Activated CD8-positive, alpha-beta T cell treated with anti-CD3 and anti-CD28 coated beads for 36 hours (primary cell): ENCODE measurements at places on chromosomes 12 and 14.

- H3K27me3 ChIP-seq, result no peaks in the 10 kb centered on the region
- no peak for DNase-seq
- H3K4me3 ChIP-seq, result no peak overlapping the region
- H3K4me1 ChIP-seq, result no peaks in the 10 kb centered on the region
- H3K27ac ChIP-seq, result no peak overlapping the region
Observed at GRCh38 chr14:75969891-75970290, 11.9 kb downstream of the TGFB3 start.

DNA sequence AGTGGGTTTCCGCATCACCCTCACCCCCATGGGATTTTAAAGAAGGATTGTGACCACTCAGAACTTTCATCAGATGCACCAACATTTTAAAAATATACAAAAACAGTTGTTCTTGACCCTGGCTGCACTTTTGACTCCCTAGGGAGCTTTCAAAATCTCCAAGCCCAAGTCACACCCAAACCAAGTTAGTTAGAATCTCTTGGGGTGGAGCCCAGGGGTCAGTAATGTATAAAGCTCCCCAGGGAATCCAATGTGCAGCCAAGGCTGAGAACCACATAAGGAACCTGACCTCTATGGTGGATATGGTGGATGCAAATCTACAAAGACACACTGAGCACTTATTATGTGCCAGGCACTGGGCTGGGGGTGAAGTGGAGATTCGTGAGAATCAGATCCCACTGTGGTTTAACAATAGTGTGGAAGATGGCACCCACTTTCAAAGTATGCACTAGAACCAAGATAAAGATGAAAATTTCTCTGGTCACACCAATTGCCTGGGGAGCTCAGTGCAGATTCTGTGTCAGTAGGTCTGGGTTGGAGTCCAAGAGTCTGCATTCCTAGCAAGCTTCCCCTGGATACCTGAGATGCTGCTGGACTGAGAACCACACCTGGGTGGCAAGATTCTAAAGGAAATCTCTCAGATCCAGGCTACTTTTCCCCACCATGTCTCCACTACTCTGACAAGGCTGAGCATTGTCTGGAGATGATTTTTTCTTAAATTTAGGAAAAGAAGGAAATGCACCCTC lies 18.9 kb upstream of the CMKLR1 start:
- no peak overlapping the region for H3K4me3 ChIP-seq
- no peaks in the 10 kb centered on the region for H3K36me3 ChIP-seq
- no peak overlapping the region for H3K27ac ChIP-seq
- H3K4me1 ChIP-seq, result peaks cover 2% of the 10 kb centered on the region
- H3K27me3 ChIP-seq, result peaks cover 2% of the 10 kb centered on the region

DNA sequence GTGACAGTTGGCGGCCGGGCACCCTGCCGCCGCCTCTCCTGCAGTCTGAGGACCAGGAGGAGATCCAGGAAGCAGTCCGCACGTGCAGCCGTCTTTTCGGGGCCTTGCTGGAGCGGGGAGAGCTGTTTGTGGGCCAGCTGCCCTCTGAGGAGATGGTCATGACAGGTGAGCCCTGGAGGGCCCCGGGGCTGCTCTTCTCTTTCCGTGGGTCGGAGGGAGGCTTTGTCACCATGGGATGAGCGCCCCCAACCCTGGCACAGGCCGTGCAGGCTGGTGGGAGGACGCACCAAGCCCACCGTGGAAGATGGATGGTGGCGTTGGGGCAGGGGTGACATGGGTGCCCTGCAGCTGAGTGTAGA lies 532 bp downstream of the NOC4L start:
- peaks cover 25% of the 10 kb centered on the region for H3K4me1 ChIP-seq
- H3K27ac ChIP-seq, result peak overlapping the region; percentile 88
- no peak for DNase-seq
- peak overlapping the region; percentile 90 for H3K4me3 ChIP-seq
- peaks cover 14% of the 10 kb centered on the region for H3K36me3 ChIP-seq
- H3K27me3 ChIP-seq, result no peaks in the 10 kb centered on the region

DNA sequence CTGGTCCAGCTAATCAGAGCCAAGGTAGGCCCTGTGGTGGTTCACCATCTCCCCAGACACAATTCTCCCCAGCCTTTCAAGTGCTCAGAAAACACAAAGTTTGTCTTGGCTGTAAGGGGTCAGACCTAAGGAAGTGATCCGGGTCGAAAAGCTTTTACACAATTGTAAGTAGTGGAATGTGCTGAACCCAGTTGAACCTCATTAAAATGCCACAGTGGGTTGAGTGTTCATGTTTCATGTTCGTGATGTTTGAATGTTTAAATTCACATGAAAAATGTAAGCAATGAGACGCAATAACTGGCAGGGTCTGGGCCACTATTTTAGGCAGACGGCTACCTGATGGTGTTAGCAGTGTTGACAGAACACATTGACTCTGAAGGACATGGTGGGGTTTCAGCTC lies 60.9 kb upstream of the JDP2 start:
- H3K27ac ChIP-seq, result no peak overlapping the region
- peaks cover 5% of the 10 kb centered on the region for H3K4me1 ChIP-seq
- no peaks in the 10 kb centered on the region for H3K36me3 ChIP-seq
- DNase-seq, result no peak
- H3K27me3 ChIP-seq, result peaks cover 4% of the 10 kb centered on the region
- no peak overlapping the region for H3K4me3 ChIP-seq

DNA sequence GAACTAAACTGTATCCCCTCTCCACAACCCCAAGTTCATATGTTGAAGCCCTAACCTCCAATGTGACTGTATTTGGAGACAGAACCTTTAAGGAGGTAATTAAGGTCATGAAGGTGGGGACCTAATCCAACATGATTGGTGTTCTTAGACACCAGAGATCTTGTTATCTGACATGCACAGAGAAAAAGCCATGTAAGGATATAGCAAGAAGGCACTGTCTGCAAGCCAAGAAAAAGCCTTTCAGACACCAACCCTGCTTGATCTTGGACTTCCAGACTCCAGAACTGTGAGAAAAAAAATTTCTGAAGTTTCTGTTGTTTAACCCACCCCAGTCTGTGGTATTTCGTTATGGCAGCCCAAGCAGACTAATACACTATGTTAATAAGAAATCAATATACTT lies 62.2 kb upstream of the CFL2 start:
- no peak overlapping the region for H3K27ac ChIP-seq
- H3K4me3 ChIP-seq, result no peak overlapping the region
- no peak for DNase-seq
- peaks cover 52% of the 10 kb centered on the region for H3K36me3 ChIP-seq
- H3K27me3 ChIP-seq, result no peaks in the 10 kb centered on the region

DNA sequence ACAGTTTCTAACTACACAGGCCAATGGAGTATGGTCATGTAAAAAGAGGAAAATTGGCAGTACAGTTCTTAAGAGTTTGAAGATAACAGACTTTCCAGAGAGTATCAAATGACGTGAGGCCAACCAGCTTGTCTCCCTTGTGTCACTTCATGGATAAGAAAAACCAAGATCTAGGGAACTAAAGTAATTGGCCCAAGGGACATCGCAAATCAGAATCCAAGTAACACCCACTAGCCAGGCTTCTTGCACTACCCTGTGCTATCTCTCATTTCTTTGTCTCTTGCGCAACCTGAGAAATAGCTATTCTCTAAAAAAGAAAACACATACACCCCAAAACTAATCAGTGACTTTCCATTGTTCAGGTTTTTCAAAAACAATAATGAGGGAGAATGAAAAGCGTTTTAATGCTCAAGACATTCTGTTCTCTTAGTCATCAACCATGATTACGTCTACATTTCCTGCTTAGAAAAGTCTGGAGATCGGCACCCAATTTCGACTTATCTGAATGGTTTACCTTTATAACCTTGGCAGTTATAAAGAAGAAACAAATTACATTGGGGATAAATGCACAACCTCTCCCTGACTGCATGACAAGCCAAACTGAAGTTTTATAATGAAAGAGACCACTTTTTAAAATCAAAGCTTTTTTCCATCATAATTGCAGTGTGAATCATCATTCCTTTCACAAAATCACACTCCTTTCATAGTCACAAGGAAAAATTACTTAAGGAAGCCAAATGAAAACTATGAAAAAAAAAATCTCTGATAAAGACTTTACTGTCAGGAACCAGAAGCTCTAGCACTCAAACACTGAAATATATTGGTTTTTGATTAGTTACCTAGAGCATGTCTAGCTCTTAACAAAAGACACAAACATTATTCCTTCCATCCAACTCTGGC lies 42.1 kb downstream of the TMTC1 start:
- no peaks in the 10 kb centered on the region for H3K36me3 ChIP-seq
- no peaks in the 10 kb centered on the region for H3K4me1 ChIP-seq
- H3K4me3 ChIP-seq, result no peak overlapping the region
- DNase-seq, result no peak
- no peaks in the 10 kb centered on the region for H3K27me3 ChIP-seq

GRCh38 chr12:65742018-65743010 lies 82.0 kb upstream of the HMGA2 start:
- H3K36me3 ChIP-seq, result no peaks in the 10 kb centered on the region
- peak; percentile 27 for DNase-seq
- H3K27ac ChIP-seq, result no peak overlapping the region
- H3K4me1 ChIP-seq, result peaks cover 15% of the 10 kb centered on the region
- peak overlapping the region; percentile 72 for H3K4me3 ChIP-seq
- peaks cover 24% of the 10 kb centered on the region for H3K27me3 ChIP-seq

DNA sequence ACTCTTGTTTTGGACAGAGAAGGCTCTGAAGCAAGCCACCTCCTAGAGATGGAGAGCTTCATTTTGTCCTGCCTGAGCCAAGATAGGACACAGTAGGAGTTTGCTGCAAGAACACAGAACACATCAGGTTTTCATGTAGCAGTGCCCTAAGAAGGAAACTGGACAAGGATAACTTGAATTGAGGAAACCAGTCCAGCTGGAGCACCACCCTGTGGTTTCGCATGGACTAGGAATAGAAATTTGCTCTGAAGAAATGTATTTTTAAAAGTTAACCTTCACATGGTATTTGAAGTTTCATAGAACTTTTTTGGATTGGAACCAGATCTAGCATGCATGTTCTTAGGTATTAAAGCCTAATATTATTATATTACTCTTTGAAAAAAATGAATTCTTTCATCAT lies 68.8 kb downstream of the RERG start:
- H3K4me3 ChIP-seq, result no peak overlapping the region
- H3K27me3 ChIP-seq, result peaks cover 5% of the 10 kb centered on the region
- H3K4me1 ChIP-seq, result no peaks in the 10 kb centered on the region
- H3K27ac ChIP-seq, result no peak overlapping the region

- DNase-seq, result peak; percentile 5
- H3K4me1 ChIP-seq, result peaks cover 3% of the 10 kb centered on the region
- no peak overlapping the region for H3K27ac ChIP-seq
- H3K27me3 ChIP-seq, result peaks cover 49% of the 10 kb centered on the region
- H3K4me3 ChIP-seq, result peak overlapping the region; percentile 22
- H3K36me3 ChIP-seq, result no peaks in the 10 kb centered on the region
Observed at GRCh38 chr14:70254476-70254961, 65.8 kb upstream of the SLC8A3 start.

GRCh38 chr14:61706096-61706690 lies 10.9 kb downstream of the HIF1A start:
- peak overlapping the region; percentile 7 for H3K27ac ChIP-seq
- peaks cover 37% of the 10 kb centered on the region for H3K36me3 ChIP-seq
- peaks cover 80% of the 10 kb centered on the region for H3K4me1 ChIP-seq
- H3K27me3 ChIP-seq, result no peaks in the 10 kb centered on the region
- no peak overlapping the region for H3K4me3 ChIP-seq

- H3K4me3 ChIP-seq, result no peak overlapping the region
- peaks cover 22% of the 10 kb centered on the region for H3K4me1 ChIP-seq
- DNase-seq, result peak; percentile 63
- H3K36me3 ChIP-seq, result no peaks in the 10 kb centered on the region
Observed at GRCh38 chr14:24013654-24014514, 25.2 kb downstream of the DHRS4L2 start.

DNA sequence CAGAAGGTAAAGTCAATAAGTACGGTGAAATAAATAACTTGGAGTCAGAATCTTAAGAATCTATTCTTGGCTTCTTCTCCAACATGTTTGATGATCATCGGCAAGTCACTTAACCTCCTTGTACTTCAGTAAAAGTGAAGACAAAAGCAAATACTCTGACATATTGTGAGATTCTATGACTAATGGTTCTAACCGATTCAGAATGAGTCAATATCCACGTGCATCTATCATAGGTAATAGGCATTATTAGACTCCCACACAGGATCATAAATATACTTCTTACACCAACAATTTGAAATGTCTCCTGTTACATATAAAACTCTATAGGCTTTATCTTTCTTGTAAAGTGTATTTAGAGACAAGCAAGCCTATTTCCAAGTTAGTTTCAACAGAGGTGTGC lies 144.4 kb upstream of the ATXN7L3B start:
- no peaks in the 10 kb centered on the region for H3K27me3 ChIP-seq
- H3K36me3 ChIP-seq, result no peaks in the 10 kb centered on the region
- no peak overlapping the region for H3K27ac ChIP-seq

GRCh38 chr12:65765436-65765813 lies 58.9 kb upstream of the HMGA2 start:
- H3K27me3 ChIP-seq, result peaks cover 10% of the 10 kb centered on the region
- H3K36me3 ChIP-seq, result no peaks in the 10 kb centered on the region
- H3K4me3 ChIP-seq, result no peak overlapping the region
- no peaks in the 10 kb centered on the region for H3K4me1 ChIP-seq
- no peak for DNase-seq
- no peak overlapping the region for H3K27ac ChIP-seq
